ENCODE measurements at places on chromosomes 13 and 19.
A peak's percentile ranks its signal among the peaks of the same experiment; 100 is the strongest.

- no peak for DNase-seq
Measured at GRCh38 chr13:75129331-75129730, 352.6 kb downstream of the TBC1D4 start.

DNA sequence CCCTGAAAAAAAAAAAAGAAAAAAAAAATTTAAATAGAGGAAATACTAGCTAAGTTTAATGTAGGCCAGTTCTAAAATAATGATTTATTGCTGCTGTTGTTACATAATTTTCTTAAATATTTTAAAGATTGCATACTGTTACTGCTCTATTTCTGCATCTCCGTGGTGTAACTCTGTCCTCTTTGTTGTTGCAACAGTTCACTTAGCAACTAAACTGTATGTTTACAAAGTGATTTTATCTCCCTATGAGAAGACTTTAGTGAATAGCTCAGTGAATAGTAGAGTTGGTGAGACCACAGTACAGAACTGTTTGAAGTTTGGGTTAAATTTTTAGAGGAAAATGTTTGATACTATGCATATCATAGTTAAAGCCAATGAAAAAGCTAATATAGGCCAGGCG lies 19.4 kb downstream of the BRCA2 start:
- DNase-seq = no peak

GRCh38 chr13:27997904-27998522 lies 9.5 kb upstream of the URAD start:
- DNase-seq = no peak

DNA sequence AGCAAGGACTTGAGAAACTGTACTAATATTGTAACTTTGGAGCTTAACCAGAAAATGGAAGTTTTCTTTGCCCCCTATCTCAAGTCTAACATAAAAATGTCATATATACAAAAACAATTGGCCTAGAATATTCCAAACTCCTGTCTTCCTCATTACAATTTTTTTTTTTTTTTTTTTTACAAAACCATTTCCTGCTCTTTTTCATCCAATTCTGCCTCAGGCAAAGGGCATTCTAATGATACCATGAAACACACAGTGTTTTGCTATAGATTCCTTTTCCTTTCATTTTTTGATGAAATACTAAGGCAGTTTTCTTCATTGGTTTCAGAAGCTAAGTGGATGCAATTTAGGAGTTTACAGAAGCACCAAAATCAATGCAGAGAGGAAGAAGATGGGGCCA lies 119.7 kb downstream of the LHFPL6 start:
- no peak for DNase-seq

GRCh38 chr13:109118521-109118920 lies 489.1 kb downstream of the MYO16 start:
- no peak for DNase-seq

GRCh38 chr19:9828551-9829063 lies 889 bp downstream of the UBL5 start:
- no peak for DNase-seq

DNA sequence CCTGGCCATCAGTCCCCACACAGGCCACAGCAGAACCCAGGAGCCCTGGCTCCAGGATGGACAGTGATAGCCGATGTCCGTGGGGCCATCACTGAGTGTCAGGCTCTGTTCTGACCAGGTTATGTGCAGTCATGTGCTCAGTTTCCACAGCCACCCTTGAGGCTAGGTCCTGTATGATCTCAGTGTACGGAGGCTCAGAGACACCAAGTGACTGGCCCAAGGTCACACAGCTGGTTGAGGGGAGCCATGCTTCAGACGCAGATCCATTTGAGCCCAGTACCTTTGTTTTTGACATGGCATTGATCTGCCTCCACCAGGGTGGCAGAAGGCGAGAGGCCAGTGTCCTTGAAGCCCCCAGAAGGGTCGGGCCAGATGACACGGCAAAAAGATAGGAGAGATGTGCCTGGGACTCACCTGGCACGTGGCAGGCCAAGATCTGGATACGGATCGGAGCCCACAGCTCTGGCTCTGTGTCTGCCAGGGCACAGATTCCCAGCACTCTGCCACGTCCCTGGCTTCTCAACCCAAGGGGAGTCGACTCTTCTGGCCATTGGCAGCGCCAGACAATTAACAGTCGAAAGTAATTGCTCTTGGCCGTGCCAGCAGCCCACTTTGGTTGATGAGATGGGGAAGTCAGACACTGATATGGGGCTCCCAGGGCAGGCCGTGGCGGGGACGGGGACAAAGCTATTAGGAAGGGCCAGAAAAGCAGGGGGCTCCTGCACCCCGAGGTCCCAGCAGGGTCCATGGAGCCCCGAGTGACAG lies 15.6 kb downstream of the EVI5L start:
- DNase-seq = no peak

DNA sequence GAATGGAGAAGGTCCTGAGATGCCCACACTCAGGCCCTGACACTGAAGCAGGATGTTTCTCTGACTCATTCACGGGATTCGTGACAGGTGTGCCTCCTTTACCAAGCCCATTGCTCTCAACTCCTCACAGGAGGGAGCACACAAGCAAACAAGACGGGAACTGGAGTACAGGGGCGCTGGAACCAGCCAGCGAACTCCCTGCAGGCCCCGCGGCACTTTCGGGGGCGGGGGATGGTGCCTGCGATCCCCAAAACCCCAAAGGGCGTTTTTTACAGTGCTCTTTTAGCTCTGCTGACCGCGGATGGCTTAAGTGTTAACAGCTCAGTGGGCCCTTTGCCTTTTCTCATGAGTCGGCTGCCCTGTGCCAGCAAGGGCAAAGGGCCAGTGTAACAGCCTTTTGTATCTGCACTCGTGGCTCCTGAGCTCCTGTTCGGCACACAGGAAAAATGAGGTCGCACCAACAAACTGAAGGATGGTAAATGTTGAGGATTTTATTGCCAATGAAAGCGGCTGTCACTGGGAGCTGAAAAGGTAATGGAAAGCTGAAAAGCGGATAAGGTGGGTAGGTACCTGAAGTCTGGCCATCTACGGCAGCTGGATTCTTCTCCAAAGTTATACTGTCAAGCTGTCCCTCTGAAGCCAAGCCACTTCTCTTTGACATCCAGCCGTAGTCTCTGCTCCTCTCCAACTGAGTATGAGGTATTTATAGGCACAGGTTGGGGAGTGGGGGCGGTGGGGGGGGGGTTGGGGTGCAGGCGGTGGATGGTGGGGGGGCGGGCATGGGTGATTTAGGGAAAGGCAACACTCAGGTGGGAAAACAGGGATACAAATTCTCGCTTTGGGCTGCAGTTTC lies 65.0 kb upstream of the TRPC4 start:
- DNase-seq = no peak

GRCh38 chr13:113448545-113448884 lies 4.8 kb downstream of the ADPRHL1 start:
- DNase-seq = no peak

GRCh38 chr13:36369268-36370107 lies 23.3 kb upstream of the SPART start:
- DNase-seq = no peak

- no peak for DNase-seq
Measured at GRCh38 chr19:45218911-45219743, 26.1 kb downstream of the EXOC3L2 start.

DNA sequence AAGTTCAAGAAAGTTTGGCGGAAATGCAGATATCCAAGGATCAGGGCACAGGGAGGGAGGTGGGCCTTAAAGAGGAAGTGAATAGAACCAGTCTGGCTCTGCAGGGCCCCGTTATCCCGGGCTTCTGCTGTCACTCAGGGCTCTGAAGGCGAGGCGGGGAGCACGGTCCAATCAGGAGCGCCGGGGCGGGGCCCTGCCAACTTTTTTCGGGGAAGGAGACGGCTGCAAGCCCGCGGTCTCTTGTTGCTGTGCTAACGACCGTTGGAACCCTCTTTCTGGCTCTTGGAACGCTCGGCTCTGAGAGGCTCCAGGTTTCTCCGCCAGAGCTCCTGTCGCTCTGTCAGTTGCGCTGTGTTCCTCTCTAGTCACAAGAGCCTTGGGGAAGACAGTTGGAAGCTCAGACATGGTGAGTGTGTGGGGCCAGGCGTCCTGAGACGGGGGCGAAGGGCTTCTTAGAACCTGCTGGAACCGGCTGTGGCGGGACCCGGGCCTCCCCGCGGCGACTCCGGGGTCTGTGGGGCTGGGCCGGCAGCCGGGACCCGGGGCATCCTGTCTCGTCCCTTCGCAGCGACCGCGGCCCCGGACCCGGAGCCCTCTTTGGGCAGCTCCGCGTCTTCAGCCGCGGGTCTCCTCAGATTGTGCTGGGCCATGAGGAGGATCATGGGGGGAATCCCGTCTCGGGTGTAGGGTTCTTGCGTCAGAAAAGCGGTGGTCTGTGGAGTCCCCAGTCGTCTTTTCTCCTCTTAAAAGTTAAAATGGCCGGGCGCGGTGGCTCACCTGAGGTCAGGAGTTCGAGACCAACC lies 27.7 kb downstream of the ZNF844 start:
- peak; percentile 71 for DNase-seq

- DNase-seq = no peak
Measured at GRCh38 chr19:12773571-12773970, 1.8 kb downstream of the HOOK2 start.

- DNase-seq = no peak
Measured at GRCh38 chr19:19004144-19004543, 29.2 kb downstream of the SUGP2 start.

GRCh38 chr13:39818953-39819352 lies 163.5 kb downstream of the COG6 start:
- DNase-seq = no peak

DNA sequence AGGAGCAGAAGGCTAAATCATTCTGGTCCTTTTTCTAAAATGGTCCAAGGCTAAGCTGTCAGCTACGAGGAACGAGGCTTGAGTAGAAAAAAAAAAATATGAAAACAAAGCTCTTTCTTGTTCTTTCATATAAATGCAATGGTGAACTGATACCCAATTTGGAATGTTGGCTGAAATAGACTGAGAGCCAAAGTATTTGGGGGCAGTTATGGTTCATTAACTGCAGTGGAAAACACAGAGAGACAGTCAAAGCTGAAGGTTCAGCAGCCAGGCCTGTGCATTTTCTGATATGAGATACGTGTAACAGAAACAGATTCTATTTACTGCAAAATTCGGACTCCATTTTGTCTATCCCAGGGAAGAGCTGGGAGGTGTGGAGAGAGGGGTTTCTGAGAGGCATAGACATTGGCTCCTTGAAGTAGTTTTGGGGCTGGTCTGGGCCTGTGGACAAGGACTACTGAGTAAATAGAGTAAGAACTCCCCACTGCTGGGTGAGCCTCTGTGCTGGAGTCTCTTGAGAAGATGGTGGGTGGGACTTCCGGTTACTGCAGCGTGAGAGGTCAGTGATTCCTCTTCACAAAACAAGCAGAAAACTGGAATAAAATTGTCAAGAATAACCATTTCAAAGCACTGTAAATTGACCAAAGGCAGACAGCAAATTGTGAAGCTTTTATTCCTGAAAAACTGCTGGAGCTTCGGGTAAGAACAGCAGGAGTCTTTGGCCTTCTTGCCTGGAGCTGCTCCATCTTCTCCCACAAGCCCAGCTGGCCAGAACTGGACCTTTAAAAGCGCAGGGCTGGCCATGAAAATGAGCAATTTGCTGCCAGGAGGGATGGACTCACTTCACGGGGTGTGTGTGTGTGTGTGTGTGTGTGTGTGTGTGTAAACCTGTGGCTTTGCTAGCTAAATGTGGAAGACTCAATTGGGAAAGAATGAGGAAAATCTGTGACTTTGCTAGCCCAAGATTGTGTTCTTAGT lies 43.1 kb upstream of the CNMD start:
- DNase-seq = no peak

GRCh38 chr13:58620176-58620575 lies 988.6 kb downstream of the PCDH17 start:
- DNase-seq = no peak

DNA sequence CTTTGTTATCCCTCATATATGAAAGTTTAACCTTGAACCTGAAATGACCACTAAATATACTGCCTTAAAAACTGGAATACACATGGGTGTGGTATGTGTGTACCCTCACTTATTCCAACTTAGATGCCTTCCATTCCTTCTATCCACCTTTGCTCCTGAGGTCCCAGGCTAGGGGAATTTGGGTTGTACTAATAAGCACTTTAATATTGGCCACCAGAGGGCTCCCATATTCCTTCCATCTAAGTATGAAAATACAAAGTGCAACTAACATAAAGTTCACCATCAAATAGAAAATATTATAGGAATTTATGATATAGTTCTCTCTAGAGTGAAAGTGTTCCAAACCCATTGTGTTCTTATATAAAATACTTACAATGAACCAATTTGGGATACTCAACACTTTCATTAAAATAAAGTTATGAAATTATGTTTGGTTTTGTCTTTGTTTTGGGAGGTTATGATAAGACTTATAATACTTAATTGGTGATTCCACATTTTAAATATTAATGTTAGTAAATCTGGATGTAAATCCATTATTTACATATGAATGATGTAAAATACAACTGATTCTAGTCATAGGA lies 62.3 kb downstream of the ITGBL1 start:
- no peak for DNase-seq

- no peak for DNase-seq
Measured at GRCh38 chr13:92873029-92873428, 353.6 kb upstream of the GPC6 start.

DNA sequence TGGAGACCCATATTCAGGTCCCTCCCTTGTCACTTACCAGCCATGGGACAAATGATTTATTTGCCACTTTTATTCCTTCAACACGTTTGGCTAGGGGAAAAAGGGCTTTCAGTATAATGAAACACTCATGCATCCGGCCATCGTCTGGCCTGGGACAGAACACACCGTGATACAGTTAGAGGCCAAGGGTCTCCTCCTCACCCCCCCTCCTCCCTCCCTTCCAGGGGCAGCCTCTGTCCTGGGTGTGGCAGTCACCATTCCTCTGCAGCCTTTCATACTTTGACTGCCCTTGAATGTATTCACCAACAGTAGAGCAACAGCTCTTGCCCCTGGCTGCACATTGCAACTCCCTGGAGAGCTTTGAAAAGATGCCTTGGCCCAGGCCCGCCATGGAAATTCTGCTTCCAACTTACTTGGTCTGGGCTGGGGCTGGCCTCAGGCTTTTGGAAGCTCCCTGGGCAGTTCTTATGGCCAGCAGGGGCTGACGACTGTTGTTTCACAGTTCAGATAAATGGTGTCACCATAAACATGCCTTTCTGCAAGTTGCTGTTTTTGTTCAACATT lies 3.0 kb downstream of the PAK4 start:
- no peak for DNase-seq

GRCh38 chr19:17579661-17580244 lies 24.3 kb downstream of the COLGALT1 start:
- DNase-seq = no peak

- peak; percentile 67 for DNase-seq
Measured at GRCh38 chr19:11963566-11964355, 1.1 kb upstream of the ZNF763 start.

DNA sequence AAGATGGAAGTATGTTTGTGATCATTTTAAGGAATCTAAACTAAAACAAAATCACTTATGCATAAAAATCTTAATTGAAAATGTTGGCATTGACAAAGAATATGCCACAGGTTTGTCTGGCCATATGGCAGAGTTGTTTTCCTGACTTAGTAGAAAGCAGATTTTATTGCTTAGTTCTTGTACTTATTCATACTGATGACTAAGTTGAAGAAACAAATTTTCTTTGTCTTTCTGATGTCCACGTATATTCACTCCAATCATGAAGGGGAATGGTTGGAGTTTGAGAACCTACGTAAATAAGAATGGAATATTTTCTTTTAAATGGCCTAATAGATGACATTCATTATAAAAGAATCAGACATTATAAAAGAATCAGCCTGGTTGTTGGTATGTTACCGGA lies 8.0 kb upstream of the GPC6 start:
- DNase-seq = no peak

GRCh38 chr13:59452189-59452890 lies 711.4 kb downstream of the DIAPH3 start:
- no peak for DNase-seq

- no peak for DNase-seq
Measured at GRCh38 chr19:47074621-47075020, 26.2 kb upstream of the TMEM160 start.

Measured in forelimb muscle (tissue), 1 donor.